ENCODE measurements at places on chromosomes 1 and 21.
A peak's percentile ranks its signal among the peaks of the same experiment; 100 is the strongest.

DNA sequence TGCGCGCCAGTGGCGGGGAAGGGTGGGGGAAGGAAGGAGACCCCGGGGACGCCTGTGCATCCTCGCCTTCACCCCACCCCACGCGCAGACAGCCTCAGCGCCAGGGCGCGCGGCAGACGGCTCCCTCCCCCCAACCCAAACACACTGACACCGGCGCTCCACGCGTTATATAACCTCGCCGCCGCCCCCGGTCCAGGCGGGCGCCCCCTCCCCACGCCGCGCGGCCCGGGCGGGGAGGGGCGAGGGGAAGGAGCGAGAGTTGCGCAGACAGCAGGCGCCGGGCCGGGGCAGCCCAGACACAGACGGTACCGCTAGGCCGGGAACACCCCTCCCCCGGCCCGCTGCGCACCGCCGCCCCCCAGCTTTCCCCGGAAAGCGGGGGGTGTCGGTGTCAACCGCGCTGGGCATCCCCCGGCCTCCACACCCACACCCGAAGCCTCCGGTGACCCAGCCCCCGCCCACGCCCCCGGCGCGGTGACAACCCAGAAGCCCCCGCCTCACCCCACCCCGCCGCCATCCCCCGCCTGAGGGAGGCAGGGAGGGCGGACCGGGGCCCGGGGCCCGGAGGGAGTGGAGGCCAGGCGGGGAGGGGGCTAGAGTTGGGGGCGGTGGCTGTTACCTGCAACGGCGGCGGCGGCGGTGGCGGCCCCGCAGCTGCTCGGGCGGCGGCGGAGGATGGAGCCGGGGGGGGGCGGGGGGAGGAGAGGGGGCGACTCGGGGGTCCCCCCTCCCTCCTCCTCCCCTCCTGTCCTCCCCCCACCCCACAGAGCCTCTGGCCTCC is 432 bp downstream of the AKT3 start:
- no peak for DNase-seq

GRCh38 chr1:101971304-101971703 is 25.4 kb downstream of the OLFM3 start:
- peak; percentile 4 for DNase-seq

- peak; percentile 65 for DNase-seq
These were observed at the start of gene TSPAN2 for GRCh38 chr1:115089420-115090185. Gene TSPAN2 (minus strand): TSS chr1:115089503. CDS start chr1:115089432, 71 bp downstream.

DNA sequence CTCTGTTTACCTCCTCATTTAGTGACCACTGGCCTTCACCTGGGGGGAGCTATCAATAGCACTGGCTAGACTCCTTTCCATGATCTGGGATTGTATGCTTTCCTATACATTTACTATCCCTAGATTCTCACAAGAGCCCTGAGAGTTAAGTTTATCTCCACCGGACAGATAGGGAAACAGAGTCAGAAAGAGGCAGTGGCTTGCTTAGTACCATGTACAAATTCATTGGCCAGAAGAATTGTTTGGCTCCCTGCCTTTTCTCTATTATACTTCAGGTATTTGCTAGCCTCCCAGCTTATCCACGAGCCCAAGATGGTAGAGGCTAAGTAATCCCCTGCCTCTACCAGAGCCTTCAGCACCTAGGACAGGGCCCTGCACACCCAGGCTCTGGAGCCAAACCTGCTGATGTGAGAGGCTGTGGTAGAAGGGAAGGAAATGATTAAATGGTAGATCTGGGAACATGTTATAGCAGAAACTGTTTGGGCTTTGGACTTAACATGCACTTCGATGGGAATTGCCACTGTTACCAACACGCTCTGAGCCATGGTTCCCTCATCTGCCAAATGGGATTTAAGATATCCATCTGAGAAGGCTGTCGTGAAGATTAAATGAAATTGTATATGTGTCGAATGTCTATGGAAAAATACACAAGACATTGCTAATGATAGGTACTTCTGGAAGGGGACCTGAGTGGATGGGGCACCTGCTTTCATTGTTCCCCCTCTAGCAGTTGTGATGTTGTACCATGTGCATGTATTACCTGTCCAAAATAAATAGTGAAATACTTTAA is 3.1 kb upstream of the BLACAT1 start:
- DNase-seq = peak; percentile 63

DNA sequence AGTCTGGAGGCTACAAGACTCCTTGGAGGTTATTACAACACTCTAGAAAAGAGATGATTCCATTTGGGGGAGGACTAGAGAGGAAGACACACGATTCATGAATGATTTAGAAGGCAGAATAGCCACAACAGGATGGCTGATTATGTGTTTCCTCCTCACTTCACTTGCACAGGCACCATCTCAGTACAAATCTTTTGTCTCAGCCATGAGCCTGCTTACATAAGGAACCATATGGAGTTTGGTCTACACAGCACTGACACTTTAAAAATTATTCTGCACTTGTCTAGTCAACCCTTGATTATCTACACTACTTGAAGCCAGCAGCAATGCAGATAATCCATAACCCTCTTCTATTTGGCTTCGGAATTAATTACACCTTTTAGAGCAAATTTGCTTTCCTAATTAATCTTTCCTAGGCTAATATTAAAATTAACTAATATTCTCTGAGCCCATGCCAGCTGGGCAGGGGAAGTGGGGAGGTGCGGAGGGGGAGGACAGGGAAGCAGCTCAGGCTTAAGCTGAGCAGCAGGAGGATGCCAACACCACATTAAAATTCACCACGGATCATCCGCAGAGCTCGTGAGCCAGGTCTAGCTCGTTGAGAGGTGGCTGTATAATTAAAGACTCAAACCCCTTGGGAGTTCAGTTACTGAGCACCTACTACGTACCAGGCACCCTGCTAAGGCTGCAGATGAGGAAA is 3.2 kb upstream of the LEMD1 start:
- no peak for DNase-seq

GRCh38 chr1:237748171-237748960 is 142.4 kb downstream of the ZP4 start:
- no peak for DNase-seq

- no peak for DNase-seq
These were observed 24.6 kb downstream of the RSBN1 start for GRCh38 chr1:113787663-113788062.

Measured in fibroblast of skin of back (primary cell).